Pulmonary artery endothelial cell (primary cell): ENCODE measurements at places on chromosomes 1 and 21. TPM values are rescaled to one million over a fixed set of nuclear protein-coding genes. Genes with fewer than 3 reads are reported as not detected.
A peak's percentile ranks its signal among the peaks of the same experiment; 100 is the strongest.

Gene LRRC3
- 0.71 and 1.5 TPM in 2 replicates for total RNA-seq

Gene OLFM3
- not detected in 2 replicates for total RNA-seq

Gene OBSCN
- total RNA-seq = 3.4 and 4.7 TPM in 2 replicates

Gene CIART
- total RNA-seq = 0.86 and 0.88 TPM in 2 replicates

GRCh38 chr21:15015622-15016471 is 49.0 kb downstream of the NRIP1 start:
- no peak for DNase-seq

- DNase-seq = no peak
Observed at GRCh38 chr1:51760872-51761271, 117.7 kb downstream of the NRDC start.

DNA sequence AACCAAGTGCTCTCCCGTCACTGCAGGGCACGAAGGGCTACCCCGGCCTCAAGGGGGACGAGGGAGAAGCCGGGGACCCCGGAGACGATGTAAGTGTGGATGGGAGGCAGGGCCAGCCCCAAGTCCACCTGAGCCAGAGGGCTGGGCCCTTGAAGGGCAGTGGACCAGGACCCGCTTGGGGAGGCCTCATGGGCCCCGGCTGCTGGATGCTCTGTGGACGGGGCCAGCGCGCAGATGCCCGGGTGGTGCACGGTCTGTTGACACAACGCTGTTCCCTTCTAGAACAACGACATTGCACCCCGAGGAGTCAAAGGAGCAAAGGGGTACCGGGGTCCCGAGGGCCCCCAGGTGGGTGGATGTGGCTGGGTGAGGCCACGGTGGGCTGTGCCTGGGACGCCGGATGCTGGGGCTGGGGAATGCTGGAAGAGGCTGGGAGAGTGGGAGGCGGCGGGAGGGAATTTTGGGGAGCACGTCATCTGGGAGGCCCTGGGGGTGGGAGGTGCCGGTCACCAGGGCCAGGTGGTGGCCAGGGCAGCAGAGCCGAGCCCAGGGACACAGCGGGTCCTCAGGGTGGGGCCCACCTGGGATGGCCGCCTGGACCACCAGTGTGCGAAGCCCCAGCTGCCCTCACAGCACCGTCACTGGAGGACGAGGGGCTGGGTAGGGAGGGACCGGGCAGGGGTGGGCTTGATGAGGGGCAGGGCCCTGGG is 17.5 kb downstream of the COL6A1 start:
- no peak for DNase-seq

DNA sequence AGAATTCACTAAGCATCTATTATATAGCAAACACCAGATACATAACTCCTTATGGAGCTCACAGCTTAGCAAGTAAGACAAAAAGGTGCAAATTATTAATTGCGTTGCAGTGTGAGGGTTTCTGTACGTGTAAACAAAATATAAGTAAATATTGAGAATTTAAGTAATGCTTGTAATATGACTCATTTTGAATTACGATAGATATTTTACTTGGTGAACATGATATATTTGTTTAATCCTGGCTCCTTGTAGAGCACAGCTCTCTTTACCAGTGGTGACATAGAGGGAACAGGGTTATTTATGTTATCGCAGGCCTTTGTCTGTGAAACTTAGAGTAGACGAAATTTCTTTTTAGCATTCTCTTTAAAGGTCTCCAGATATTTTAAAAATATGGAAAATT is 36.4 kb downstream of the LYPLAL1 start:
- DNase-seq = no peak

- DNase-seq = no peak
Observed at GRCh38 chr21:41769521-41769920, 2.7 kb upstream of the RIPK4 start.

GRCh38 chr21:33865996-33866575 is 49.5 kb downstream of the ATP5PO start:
- DNase-seq = no peak

DNA sequence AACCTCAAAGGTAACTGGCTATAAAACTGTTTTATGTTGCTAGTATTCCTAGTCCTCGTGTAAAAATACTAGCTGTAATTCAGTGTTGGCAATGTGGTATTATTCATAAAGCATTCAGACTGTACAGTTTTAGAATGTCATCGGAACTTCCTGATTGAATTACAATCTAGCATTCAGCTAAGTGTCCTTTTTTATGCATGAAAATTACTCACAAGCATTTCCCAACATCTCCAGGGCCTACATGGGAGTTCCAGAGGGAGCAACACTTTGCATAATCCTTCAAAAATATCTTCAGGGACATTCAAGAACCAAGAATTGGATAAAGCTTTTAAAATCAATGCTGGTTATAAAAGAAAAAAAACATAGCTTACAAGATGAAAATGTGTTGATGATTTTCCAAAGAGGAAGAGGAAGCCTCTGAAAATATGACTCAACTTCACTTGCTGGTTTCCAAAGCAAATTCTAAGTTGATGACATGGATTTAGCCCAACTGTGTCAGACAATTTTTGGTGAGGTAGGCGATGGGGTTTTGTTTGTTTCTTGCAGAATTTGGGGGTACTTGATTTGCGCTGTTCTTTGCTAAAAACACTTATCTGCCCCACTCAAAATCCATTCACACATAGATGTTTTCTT is 137.8 kb downstream of the SLC44A5 start:
- DNase-seq = peak; percentile 33

GRCh38 chr1:228420968-228421826 is 4.5 kb upstream of the TRIM17 start:
- no peak for DNase-seq

- no peak for DNase-seq
Observed at GRCh38 chr1:111412839-111413238, 14.7 kb downstream of the OVGP1 start.

DNA sequence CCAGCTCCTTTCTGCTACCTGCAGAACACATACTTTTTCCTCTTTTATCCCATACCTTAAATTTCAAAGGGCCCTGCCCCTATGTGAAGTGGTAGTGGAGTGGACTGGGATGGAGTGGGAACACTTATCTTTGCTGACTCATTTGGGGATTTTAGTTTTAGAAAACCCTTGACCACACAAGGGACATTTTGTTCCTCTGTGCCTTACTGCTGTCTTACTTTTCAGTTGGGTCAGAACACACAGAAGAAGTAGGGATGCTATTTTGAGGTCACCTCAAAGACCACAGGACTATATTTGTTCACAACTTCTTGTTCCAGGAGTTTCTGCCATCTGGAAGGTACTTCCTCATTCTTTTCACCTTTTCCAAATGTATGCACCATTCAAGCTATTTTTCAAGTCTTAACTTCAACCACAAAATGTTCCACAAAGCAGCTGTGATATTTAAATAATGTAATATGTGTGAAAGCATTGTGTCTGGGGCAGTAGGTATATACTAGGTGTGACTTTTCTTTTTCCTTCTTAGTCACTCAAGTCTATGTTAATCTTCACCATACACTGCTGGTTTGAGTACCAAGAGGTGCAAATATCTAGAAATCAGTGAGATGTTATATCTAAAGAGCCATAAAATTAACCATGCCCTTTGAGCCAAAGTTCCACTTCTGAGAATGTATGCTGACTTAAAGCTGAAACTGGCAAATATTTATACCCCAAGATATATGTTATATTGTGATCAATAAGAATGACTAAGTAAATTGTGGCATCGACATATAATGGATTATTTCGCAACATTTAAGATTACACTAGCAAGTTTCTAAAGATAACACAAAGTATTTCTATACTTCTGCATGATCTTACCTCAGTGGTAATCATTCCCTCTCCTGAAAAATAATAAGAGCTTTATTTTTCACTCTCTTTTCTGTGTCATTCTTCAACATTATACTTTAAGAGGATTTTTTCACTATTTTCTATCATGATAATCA is 308.5 kb downstream of the MRPL39 start:
- DNase-seq = no peak

- no peak for DNase-seq
Observed at GRCh38 chr1:206421616-206422340, 48.5 kb upstream of the IKBKE start.

DNA sequence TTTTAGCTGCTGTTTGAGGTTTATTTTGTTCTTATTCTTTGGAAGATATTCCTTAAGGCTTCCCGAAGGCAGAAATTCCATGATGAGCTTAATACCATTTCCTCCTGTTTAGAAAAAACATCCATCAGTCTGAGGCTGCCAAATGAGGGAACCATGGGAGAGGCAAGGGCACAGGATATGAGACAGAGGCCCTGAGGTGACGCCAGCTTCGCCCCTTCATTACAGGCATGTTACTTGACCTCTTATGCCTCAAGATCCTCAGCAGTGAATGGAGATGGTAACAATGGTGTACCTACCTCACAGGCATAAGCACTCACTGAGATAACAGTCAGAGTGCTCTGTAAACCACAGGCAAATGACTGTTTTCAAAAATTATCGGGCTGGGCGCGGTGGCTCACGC is 93.6 kb downstream of the RAVER2 start:
- peak; percentile 79 for DNase-seq

GRCh38 chr1:50183378-50184133 is 74.8 kb downstream of the ELAVL4 start:
- DNase-seq = no peak

GRCh38 chr1:234542211-234542850 is 63.4 kb upstream of the TARBP1 start:
- DNase-seq = no peak

GRCh38 chr1:56297208-56297607 is 282.2 kb downstream of the PLPP3 start:
- DNase-seq = no peak

DNA sequence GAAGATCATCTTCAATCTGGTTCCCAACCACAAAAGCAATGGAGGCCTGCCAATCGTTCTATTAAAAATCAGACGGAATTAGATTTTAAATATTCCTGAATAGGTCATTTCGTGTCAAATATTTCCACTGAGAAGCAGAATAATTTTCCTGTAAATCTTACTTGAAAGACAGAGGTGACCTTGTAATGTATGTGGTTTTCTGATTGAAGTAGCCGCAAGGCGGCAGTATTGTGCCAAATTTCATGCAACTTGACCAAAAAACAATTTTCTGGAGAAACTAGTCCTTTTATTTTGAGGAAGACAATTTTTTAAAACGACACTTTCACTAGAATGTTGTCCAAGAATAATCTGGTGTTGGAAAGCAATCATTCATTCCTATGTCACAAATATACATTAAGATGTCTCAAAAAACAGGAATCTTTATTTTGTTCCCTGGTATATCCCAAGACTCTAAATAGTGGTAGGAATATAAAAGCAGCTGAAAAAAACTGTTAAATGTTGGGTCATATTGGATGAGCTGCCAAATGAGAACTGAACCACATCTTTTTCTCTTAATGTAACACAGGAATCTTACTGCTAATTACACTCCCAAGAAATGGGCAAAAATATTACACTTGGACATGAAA is 33.6 kb downstream of the SPAG17 start:
- peak; percentile 1 for DNase-seq

- peak; percentile 94 for DNase-seq
Observed at GRCh38 chr1:234980645-234981396, 147.8 kb downstream of the TOMM20 start.
